ENCODE measurements at places on chromosomes 1 and 21. TPM values are rescaled to one million over a fixed set of nuclear protein-coding genes. Genes with fewer than 3 reads are reported as not detected.

The GPR37L1 gene
- total RNA-seq, result not detected

The NMNAT2 gene
- not detected for total RNA-seq

The HFM1 gene
- not detected for total RNA-seq

The PRAMEF26 gene
- total RNA-seq, result not detected

The PEF1 gene
- total RNA-seq, result 51.5 TPM

The PTAFR gene
- 0.29 TPM for total RNA-seq

The UBAP2L gene
- total RNA-seq, result 249 TPM

The CNKSR1 gene
- 2.9 TPM for total RNA-seq

The FCGR3A gene
- total RNA-seq, result not detected

The KCNJ15 gene
- total RNA-seq, result 0.09 TPM

The ETV3L gene
- not detected for total RNA-seq

All from activated T-helper 17 cell treated with anti-CD3 and anti-CD28 coated beads, Interleukin-2, amount 50 U/mL, for 72 hours (primary cell).